ENCODE measurements at places on chromosomes 2 and 18.

DNA sequence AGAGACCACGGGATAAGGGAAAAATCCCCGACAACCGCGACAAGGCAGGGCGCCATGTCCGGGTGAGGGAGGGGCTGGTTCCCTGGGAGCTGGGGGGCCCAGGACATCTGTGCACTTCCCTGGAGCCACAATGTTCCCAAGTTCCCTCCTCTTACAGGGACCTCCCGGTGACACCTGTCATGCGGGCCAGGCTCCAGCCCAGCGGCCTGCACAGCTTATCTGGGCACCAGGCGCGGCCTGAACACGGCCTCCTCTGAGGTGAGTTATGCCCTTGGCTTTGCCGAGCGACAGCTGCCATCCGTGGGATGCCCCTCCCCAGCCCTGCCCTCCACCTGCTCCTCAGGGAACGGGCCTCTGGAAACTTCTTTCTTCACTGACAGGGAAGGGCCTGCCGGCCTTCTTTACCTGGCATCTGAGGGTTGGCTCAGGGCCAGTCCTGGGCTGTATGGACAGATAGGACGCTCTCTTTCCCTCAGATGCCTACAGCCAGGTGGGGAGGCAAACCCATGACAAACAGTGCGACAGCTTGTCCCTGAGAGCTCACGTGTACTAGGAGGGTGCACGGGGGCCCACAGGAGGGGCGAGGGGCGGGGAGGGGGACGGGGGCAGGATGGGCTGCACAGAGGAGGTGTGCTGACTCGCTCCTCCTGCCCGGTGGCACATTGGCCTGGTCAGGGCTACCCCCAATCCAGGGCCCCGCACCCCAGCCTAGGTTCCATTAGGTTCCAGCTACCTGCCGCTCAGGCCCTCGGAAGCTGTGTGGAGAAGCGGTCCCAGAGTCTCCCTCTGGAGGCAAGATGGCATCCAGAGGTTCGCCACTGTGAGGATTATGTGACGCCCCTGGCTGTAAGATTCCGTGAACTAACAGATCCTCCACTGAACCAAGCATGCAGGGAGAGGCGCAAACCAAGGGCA is 34.9 kb upstream of the HPCAL1 start:
- no peak for DNase-seq

DNA sequence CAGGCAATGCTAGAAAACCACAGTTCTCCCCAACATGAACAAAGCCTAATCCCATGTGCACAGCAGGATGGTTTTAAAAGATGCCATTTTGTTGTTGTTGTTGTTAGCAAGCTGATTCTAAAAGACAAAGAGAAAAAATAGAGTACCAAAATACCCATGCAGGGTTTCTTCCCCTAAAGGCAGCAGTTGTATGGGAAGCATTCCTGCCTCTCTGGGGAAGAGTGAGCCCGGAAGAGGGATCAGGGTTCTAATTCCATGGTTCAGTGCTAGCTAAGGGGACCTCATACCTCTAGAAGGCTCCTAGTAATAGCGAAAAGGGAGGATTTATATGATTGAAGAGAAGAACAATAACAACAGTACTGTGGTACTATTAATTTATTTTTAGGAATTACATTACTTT is 327.6 kb downstream of the DPP10 start:
- DNase-seq: no peak

DNA sequence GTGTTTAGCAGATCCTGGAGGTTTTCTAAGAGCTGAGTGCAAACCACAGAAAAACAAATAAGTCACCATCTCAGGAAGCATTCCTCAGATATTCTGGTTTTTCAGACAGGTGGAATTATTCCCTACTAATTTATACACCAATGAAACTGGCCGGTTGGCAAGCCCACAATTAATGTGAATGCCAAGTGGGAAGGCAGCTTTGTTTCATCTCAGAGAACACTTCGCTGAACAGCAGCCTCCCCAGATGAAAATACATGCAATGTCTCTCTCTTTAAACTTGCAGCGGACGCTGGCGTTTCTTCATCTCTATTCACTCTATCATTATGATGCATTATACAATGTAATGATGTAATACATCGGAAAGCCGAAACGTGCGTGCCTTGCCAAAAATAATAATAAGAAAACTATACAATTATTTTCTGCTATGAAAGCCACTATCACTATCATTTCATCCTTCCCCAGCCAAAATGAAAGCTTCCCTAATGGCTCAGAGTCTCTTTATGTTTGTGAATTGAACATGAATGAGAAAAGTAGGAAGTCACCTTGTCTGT is 649.4 kb downstream of the BCL11A start:
- no peak for DNase-seq

- no peak for DNase-seq
These were observed 243.6 kb downstream of the HDAC4 start for GRCh38 chr2:239157269-239157668.
